Stimulated activated CD4-positive, alpha-beta T cell treated with anti-CD3 and anti-CD28 coated beads, TNF-alpha, amount 100 ng/mL, for 1 hour (primary cell): ENCODE measurements at places on chromosomes 5 and 9.

- no peak for DNase-seq
Observed at GRCh38 chr5:92309336-92309991, 926.3 kb upstream of the ARRDC3 start.

- no peak for DNase-seq
Observed at GRCh38 chr5:117690612-117691011, 1116.0 kb upstream of the SEMA6A start.

DNA sequence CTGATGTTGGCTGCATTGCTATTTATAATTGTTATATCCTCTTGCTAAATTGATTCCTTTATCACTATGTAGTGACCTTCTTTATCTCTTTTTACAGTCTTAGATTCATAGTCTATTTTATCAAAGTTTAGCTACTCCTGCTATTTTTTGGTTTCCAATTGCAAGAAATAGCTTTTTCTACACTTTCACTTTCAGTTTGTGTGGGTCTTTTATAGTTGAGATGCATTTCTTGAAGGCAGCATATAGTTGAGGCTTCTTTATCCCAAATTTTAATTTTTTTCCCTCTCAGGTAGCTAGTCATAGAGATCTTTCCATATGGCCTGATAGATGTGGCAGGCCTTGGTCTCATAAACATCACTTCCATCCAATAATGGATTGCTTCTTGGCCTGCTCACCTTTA lies 228.5 kb downstream of the COMMD10 start:
- DNase-seq = no peak

DNA sequence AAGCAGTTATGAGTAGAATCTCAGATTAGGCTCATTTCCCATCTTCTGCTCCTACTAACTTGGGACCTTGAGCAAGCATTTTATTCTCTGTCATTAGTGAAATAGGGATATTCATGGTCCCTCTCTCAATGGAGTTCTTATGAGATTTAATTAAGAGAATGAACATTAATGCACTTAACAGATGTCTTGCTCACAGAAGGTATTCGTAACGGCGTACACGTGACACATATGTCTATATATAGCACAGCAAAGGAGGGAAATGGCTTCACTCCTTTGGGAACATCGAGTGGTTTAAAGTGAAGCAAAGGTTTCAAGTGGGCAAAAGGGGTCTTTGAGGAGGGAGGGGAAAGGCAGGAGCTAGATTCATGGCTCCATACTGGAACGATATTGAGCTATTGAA lies 24.6 kb downstream of the KDM4C start:
- DNase-seq = no peak

- DNase-seq = no peak
Observed at GRCh38 chr9:90546200-90546599, 96.4 kb downstream of the DIRAS2 start.

DNA sequence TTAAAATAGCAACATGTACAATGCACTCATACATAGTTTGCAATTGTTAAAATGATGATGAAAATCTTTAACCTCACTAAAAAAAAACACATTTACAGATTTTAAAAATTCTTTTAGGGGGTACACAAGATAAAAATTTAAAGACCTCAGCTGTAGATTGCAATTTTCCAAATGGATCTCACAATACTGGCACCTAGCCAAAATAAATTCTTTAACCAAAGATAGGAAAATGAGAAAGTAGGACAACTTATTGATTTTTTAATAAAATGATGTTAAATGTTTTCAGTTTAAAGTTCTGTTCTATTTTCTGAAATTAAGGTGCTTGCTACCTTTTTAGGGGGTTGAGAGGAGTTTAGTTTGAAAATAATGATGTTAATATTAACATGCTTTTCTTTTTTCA lies 90.0 kb downstream of the PCSK1 start:
- DNase-seq = no peak

DNA sequence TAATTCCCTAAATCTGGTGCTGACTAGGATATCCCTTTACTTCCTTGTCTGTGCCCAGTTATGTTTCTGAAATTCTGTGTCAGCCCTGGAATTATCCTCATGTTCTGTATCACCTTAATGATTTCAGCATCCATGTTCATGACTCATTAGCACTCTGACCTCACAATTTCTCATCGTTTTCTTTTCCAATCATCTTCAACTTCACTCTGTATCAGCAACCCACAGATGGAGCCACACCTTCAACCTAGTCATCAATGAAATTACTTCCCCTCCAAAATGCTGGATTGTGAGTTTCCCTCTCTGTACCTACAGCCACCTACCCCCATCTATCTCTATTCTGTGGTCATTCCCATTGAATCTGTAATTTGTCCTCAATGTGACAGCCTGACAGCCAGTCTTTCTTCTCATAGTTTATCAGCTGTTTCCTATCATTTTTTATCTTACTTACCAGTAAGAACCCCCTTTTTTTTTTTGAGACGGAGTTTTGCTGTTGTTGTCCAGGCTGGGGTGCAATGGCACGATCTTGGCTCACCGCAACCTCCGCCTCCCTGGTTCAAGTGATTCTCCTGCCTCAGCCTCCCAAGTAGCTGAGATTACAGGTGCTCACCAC lies 3.1 kb upstream of the IL6ST start:
- DNase-seq = no peak

DNA sequence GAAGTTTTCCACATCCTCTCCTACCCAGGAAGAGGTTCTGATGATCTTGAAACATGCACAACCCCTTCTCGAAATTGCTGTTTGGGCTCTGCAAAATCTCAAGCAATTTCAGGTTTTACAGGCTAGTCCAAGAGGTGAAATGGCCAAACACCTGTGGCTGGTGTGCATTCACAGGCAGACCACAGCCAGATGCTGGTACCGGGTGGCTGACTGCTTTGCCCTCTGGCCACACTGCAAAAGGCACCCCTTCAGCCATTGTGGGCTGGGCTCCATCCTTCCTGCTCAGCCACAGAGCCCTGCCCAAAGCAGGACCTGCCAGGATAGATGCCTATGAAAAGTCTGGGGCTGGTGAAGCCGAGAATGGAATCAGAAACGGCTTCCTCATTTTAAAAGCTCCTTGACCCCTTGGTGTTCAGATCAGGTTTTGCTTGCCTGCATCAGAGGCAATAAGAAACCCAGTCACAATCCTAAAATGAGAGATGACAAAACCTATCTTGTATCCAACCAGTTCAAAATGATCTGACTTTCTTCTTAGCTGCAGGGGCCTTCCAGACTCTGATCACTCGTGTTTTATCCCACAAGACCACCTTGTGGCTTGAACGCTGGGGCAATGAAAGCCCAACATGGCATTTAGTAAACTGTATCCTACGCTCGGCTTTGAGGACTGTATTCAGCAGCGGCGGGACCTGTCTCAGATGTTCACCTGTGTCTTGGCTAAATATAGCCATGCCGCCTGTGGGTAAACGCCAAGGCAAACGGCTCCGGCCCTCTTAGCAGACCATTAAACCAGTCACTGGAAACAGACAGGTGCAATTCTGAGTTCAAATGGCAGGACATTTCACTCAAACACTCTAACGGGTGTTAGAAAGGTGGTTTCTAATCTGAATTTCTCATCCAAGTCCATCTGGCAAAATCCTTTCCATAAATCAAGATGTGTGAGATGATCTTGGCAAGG lies 49.6 kb downstream of the EPB41L4B start:
- no peak for DNase-seq

DNA sequence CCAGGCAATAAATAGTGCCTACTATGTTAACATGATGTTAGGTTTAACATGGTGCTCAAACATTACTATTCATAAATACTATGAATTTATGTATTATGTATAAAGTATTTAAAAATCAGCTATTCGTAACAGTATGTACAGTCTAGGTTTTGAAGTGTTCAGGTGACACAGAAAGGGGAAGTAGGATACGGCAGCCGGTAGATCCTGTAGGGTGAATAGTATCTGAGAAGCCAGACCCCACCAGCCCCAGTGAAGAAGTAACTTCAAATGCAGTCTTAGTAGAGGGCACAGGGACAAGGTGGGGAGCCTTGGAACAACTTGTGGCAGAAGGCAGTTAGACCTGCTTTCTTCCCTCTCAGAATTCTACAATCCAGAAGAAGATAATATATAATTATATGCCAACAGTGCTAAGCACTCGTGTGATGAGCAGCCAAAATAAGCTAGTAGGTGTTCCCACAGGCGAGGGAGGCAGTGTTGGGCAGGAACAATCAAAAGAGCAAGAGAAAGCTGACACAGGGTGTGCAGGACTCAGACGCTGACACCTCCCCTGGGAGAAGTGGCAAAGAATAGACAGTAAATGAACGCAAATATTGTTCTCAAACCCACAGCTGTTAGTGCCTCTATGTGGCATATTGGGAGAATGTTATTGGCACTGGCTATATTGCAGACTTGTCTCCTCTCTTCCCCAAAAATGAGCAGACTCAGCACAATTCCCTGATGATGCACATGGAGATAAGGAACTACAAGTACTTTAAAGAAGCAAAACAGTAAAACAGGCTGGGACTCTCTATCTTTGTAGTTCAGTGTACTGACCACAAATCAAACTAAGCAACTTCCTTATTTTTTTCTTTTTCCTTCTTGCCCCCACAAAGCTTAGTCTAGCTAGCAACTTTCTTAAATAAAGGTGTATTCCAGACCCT lies 4.6 kb downstream of the ZNF367 start:
- no peak for DNase-seq

DNA sequence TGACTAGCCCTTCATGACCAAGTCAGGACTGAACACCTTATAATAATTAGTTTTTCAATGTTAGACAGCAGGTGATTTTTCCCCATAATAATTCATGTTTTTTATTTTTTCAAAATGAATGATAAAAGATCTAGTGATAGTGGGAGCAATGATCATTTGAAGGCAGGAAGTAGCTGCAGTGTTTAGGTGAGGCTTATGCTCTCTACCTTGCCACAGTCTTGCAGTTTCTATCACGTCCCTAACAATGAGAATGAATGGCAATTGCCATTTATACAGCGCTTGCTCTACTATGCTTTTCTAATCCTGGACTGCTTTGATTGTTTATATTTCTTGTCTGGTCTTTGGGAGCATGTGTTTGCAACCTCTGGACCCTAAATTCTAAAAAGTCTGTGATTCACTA lies 367.8 kb upstream of the RIOK2 start:
- no peak for DNase-seq

- no peak for DNase-seq
Observed at GRCh38 chr5:150750469-150750868, 8.3 kb downstream of the DCTN4 start.

- DNase-seq = no peak
Observed at GRCh38 chr5:6759401-6759800, 46.2 kb downstream of the TENT4A start.

GRCh38 chr5:105751908-105752307 lies 1918.8 kb downstream of the EFNA5 start:
- no peak for DNase-seq

DNA sequence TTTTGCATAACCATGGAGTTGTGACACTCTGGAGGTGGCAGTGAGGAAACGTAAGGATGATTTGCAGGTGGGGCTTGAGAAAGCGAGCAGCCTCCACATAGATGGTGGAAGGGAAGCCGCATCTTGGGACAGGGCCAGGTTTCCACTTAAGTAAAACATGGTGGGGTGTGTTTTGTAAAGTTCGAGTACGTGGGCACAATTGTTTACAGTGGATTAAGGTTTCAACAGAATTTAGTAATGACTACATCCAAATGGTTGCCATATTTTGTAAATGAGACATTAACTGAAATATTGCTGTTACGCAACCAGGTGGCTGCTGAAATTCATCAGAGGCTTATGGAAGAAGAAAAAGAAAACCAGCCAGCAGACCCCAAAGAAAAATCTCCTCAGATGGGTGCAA lies 85.4 kb upstream of the IL7R start:
- DNase-seq = no peak

DNA sequence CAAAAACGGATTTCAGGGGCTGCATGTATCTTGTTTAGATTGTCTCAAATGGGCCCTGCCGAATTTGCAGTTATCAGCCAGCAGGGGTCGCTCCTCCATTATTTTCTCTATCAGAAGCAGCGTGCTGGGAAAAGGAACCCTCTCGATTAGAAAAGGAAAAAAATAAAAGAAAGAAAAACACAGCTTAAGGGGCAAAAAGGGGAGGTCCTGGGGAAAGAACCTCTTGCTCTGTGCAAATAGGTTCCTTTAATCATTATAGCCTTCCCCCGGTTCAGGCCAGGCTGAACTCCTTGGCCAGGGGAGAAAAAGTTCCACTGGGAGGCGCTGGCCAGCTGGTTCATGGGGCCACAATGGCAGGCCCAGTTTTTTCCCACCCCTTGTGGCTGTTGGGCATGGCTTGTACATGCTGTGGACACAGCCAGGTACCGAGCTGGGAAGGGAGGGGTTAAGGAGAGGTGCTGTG lies 25.0 kb upstream of the CAPSL start:
- no peak for DNase-seq

DNA sequence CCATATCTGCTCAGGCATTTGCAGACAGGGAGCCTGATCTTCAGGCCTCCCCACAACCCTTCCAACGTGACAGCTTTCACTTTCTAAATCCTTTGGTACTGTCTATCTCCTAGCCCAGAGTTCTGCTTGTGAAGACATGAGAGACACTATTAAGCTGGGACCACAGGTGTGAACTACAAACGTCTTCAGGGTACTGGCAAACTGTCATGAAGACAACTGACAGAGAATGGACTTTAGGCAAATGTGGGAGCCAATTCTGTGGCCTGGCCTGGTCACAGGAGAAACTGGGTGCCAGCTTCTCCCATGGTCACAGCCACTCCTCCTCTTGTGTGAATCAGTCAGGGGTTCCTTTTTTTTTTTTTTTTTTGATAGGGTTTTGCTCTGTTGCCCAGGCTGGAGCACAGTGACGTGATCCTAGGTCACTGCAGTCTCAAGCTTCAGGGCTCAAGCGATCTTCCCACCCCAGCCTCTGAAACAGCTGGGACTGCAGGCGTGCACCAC lies 10.4 kb downstream of the TRIM14 start:
- no peak for DNase-seq

DNA sequence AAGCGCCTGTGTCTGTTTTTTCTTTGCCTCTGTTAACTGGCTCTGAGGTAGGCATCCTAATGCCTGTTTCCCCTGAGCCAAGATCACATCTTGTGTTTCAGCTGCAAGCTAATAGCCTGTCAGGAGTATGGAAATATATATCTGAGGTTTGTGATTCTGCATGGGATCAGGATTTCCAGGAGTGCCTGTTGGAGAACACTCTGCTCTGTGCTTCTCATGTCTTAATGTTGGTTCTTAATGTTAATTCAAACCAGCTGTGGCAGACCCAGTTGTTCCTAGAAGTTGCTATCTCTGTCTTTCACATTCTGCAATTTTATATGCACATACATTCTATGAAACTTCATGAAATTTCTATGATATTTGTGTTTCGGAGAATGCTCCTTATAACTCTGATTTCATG lies 72.1 kb downstream of the PGM5 start:
- DNase-seq = no peak
